CD4-positive, alpha-beta T cell treated with Interleukin-1 beta for 1 hour (primary cell): ENCODE measurements at places on chromosomes 2 and 18.

DNA sequence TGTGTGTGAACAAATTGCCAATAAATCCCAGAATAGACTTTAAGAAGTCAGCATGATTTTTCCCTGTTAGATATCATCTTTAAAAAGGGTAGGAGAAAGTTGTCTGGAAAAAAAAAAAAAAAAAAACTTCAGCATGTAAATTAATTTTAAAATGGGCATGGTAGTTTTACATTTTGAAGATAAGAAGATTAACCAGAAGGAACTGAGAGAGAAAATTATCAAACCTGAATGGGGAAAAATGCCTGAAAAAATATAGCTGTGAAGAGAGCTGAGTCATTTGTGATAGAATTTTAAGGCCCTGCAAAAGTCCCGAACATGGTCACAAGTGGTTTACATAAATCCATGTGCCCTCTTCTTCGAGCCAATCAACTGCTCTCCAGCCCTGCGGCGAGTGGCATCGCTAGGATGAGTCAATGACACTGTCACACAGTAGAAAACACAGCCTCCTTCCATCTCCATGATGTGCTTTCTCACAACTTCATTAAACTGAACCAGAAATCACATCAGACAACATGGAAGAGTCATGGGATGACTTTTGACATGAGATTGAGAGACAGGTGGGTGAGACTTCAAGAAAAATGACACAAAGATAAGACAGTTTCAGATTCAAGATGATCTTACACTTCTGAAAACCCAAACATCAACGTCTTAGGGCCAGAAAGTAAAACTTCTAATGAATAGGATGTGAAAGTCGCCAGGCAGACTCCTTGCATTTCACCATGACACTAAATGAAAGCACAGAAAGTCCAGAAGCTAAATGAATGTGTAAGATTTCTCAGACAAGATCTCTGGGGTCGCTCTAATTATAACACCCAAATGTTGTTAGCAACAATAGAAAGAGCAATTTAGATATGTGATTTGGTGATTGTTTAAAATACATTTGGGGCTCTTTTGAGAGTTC is 273.0 kb upstream of the ID2 start:
- peak; percentile 49 for DNase-seq

- peak; percentile 42 for DNase-seq
These were observed 163.8 kb downstream of the WDPCP start for GRCh38 chr2:63424329-63425078.

- peak; percentile 22 for DNase-seq
These were observed 25.4 kb downstream of the WDR75 start for GRCh38 chr2:189466656-189467055.

- DNase-seq: no peak
These were observed 146.6 kb upstream of the CCDC68 start for GRCh38 chr18:55105873-55106272.

GRCh38 chr2:145593991-145594614 is 1074.2 kb upstream of the ZEB2 start:
- no peak for DNase-seq
